Astrocyte (in vitro differentiated cells and primary cell): ENCODE measurements at places on chromosomes 6 and 20. TPM values are rescaled to one million over a fixed set of nuclear protein-coding genes. Genes with fewer than 3 reads are reported as not detected.
A peak's percentile ranks its signal among the peaks of the same experiment; 100 is the strongest.

GRCh38 chr20:32957459-32957858, 46.8 kb downstream of the SUN5 start:
- no peak overlapping the region for H3K27ac ChIP-seq
- H3K4me1 ChIP-seq: no peaks in the 10 kb centered on the region
- H3K36me3 ChIP-seq: no peaks in the 10 kb centered on the region
- no peak overlapping the region for H3K4me3 ChIP-seq

DNA sequence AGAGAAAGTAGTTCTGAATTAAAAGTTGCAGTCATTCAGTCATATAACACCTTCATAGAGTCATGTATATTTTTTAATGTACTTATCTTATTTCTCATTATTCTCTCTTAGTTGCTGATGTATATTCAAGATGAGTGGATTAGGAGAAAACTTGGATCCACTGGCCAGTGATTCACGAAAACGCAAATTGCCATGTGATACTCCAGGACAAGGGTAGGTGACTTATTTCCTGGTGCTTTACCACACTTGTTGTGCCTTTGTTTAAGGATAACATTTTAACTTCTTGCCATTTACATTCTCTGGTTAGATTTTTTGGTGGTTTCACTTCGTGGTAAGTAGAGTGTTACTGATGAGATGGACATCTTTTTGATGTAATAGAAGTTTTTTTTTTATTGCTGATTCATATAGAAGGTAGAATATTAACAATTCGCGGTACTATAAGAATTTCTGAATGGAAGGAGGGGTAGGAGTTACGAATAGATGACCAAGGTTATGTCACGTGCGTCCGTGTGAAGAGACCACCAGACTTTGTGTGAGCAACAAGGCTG, 120.5 kb downstream of the NCOA3 start:
- H3K4me3 ChIP-seq: no peak overlapping the region
- H3K27me3 ChIP-seq: no peaks in the 10 kb centered on the region
- no peak for DNase-seq
- no peaks in the 10 kb centered on the region for H3K4me1 ChIP-seq

DNA sequence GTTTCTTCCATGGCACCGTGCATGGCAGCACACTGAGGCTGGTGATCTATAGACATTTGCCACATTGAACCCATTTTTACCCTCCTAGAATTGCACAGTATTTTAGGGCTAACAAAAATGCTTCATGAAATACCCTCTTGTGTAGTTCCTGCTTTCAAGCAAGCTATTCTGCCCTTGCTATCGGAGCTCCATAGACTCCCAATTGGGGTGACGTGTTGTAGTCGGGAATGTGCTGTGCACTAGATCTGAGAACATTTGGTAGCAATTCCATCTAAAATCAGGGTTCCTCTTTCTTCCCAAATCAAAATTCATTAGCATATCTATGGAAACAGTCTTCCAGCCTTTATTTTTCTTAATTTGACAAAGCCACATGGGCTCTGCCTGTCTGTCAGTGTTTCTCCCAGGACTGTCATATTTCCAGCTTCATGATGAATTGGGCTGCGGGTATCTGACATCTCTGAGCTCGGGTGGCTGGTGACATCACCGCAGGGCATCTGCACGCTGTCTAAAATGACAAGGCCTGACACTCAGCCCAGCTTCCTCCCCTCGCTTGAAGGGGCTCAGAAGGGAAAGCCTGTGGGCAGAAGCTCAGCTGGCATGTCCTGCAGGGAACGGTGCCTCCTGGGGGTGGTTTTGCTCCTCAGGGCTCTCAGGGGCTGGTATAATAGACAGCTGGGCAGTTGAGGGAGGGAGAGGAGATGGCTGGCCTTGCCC, 406.4 kb downstream of the QKI start:
- no peak overlapping the region for H3K4me3 ChIP-seq
- H3K27ac ChIP-seq: no peak overlapping the region
- peaks cover 2% of the 10 kb centered on the region for H3K27me3 ChIP-seq
- DNase-seq: no peak
- H3K36me3 ChIP-seq: no peaks in the 10 kb centered on the region
- H3K4me1 ChIP-seq: no peaks in the 10 kb centered on the region

DNA sequence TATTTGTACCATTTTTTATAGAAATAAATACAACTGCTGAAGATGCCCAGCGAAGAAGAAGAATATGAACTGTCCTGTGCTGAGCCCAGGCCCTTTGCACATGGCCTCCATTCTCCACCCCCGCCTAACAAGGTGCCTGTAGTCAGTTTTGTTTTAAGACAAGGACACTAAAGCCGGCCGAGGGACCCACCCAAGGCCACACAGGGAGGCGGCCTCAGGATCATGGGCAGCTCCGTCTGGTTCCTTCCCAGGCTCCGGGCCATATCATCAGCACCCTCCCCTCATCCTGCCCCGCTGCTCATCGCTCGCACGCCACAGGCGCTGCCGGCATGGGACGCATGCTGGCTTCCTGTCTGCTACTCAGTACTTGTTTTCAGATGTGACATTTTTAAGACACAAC, 21.3 kb downstream of the PSMG4 start:
- no peaks in the 10 kb centered on the region for H3K36me3 ChIP-seq
- peaks cover 24% of the 10 kb centered on the region for H3K4me1 ChIP-seq
- no peak for DNase-seq

GRCh38 chr6:163613668-163614067, 199.2 kb downstream of the QKI start:
- DNase-seq: no peak
- no peak overlapping the region for H3K27ac ChIP-seq
- no peaks in the 10 kb centered on the region for H3K36me3 ChIP-seq
- H3K4me1 ChIP-seq: no peaks in the 10 kb centered on the region
- no peak overlapping the region for H3K4me3 ChIP-seq
- no peaks in the 10 kb centered on the region for H3K27me3 ChIP-seq

- no peak for DNase-seq
- H3K4me1 ChIP-seq: peaks cover 25% of the 10 kb centered on the region
- H3K4me3 ChIP-seq: no peak overlapping the region
- peak overlapping the region; percentile 12 for H3K27ac ChIP-seq
- no peaks in the 10 kb centered on the region for H3K27me3 ChIP-seq
Observed at GRCh38 chr20:35368666-35369423, 42.9 kb downstream of the UQCC1 start.

GRCh38 chr6:167856999-167857660, 30.4 kb downstream of the AFDN start:
- H3K27me3 ChIP-seq: no peaks in the 10 kb centered on the region
- peak overlapping the region; percentile 83 for H3K27ac ChIP-seq
- peaks cover 34% of the 10 kb centered on the region for H3K4me1 ChIP-seq
- peak; percentile 54 for DNase-seq
- no peaks in the 10 kb centered on the region for H3K36me3 ChIP-seq
- no peak overlapping the region for H3K4me3 ChIP-seq

DNA sequence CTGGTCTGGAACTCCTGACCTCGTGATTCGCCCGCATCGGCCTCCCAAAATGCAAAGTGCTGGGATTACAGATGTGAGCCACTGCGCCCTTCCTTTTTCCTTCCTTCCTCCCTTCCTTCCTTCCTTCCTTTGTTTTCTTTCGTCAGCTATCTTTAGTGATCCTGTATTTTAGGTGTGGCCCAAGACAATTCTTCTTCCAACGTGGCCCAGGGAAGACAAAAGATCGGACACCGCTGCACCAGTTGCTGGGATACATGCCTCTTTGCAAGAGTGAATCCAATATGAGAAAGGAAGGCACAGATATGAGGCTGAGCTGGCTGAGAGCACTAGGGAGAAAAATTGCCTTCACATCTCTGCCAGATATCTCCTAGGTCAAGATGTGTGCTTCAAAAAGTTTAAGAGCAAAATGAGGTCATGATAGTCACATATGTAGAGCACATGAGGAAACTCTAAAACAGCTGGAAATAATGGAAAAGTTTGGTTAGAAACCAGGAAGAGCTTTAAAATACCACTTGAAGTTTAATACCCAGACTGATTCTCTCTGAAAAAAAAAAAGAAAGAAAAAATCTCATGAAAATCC, 41.8 kb downstream of the OR2B2 start:
- H3K36me3 ChIP-seq: no peaks in the 10 kb centered on the region
- H3K27ac ChIP-seq: no peak overlapping the region
- DNase-seq: no peak
- H3K4me3 ChIP-seq: no peak overlapping the region
- H3K27me3 ChIP-seq: no peaks in the 10 kb centered on the region

- no peaks in the 10 kb centered on the region for H3K27me3 ChIP-seq
- peak; percentile 10 for DNase-seq
- no peak within 1 kb of the TSS for H3K27ac ChIP-seq
- H3K4me3 ChIP-seq: no peak within 1 kb of the TSS
Observed at GRCh38 chr6:47042275-47042791, at the start of gene ADGRF1. TSS of gene ADGRF1 (minus strand) at chr6:47042332. CDS start at chr6:47029061, 13,271 bp downstream.

- no peak overlapping the region for H3K4me3 ChIP-seq
- no peak overlapping the region for H3K27ac ChIP-seq
- H3K4me1 ChIP-seq: peaks cover 8% of the 10 kb centered on the region
- peak; percentile 27 for DNase-seq
- H3K36me3 ChIP-seq: no peaks in the 10 kb centered on the region
Observed at GRCh38 chr6:20805021-20805420, 270.8 kb downstream of the CDKAL1 start.

DNA sequence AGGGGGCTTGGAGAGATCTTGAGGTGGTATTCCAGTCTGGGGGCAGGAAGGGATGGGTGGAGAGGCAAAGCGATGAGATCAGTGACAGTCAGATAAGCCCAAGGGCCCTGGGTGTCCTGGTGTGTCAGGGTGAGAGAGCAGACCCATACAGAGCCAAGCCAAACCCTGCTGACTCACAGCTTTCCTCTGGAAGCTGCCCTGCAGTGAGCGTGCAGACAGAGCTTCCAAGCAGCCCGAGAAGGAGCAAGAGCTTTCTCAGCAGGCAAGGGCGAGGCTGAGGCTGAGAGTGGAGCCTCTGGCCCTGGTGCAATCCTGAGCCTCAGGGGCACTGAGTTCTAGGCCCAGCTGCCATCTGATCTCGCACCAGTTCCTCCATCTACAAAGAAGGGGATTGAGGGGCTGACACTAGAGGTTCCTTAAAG, 91.1 kb upstream of the HIVEP1 start:
- peak overlapping the region; percentile 73 for H3K27ac ChIP-seq
- H3K4me3 ChIP-seq: no peak overlapping the region
- H3K4me1 ChIP-seq: peaks cover 33% of the 10 kb centered on the region
- H3K36me3 ChIP-seq: no peaks in the 10 kb centered on the region

Gene BYSL
- total RNA-seq: 41.2 and 43.1 TPM in 2 replicates

Gene SLC22A7
- not detected in 2 replicates for total RNA-seq

Gene RAET1L
- total RNA-seq: not detected in 2 replicates
